ENCODE measurements at places on chromosomes 2 and 18. TPM values are rescaled to one million over a fixed set of nuclear protein-coding genes. Genes with fewer than 3 reads are reported as not detected.

GRCh38 chr2:9991829-9992273, 40.4 kb downstream of the GRHL1 start:
- DNase-seq: no peak

GRCh38 chr2:196988639-196989038, 62.1 kb upstream of the PGAP1 start:
- DNase-seq: no peak

- no peak for DNase-seq
Observed at GRCh38 chr2:180416627-180417026, 409.5 kb upstream of the CWC22 start.

Gene CHRNA1
- 93.1 TPM for total RNA-seq

Gene MYO1B
- 10.0 TPM for total RNA-seq
